Stimulated activated CD8-positive, alpha-beta memory T cell treated with anti-CD3 and anti-CD28 coated beads, Interleukin-7, amount 100 ng/mL, for 48 hours (primary cell): ENCODE measurements at places on chromosomes 11 and 22.
A peak's percentile ranks its signal among the peaks of the same experiment; 100 is the strongest.

DNA sequence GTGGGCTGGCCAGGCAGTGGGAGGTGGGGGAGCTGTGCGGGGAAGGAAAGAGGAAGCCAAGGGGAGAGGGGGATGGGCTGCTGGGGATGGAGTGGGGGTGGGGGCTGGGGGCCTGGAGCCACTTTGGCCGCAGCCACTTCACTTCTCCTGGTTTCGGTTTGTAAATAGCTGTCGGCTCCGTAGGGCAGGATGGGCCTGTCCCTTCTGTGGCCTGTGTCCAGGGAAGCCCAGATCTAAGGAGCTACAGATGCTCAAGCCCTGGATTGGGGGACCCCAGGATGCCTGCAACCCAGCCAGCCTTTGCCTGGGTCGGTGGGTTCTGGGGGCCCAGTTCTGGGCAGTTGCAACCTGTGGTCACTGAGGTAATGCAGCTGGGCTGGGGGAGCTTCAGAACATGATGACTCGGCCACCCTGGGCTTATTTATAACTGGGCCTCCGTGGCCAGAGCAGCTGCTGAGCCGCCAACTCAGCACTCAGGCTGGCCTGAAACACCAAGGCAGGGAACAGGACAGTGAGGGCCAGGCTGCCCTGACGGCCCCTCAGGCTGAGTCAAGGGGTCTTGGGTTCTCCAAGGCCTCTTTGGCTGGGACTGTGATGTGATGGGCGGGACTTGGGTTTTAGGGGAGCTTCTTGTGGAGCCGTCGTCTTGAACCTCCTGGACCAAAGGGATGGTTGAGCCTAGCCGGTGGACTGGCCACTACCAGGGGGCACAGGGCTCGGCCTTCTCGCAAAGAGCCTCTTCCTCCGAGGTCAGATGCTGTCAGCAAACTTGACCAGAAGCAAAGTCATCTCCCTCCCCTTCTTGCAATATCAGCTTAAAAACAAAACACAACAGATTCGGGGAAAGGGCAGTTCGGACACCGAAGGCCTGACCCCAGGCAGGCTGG is 15.0 kb upstream of the SLC39A13 start:
- DNase-seq, result no peak

DNA sequence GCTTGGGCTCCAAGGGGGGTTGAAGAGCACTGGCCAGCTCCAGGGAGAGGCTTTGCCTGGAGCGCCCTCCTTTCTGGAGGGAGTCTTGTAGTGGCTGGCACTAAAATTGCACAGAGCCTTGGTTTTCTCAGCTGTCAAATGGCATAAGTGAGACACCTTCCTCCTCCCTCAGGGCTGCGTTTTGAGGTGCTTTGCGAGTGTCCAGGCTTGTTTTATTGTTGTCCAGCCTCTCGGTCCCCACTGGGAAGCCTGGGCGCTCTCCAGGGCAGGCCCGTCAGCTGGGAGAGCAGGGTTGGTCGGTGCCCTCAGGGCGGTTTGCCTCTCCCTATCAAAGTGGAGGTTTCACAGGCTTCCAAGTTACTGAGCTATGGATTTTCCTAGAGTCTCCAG is 149.3 kb upstream of the B3GAT1 start:
- DNase-seq, result no peak

GRCh38 chr11:68649851-68650555 is 34.3 kb upstream of the GAL start:
- no peak for DNase-seq

DNA sequence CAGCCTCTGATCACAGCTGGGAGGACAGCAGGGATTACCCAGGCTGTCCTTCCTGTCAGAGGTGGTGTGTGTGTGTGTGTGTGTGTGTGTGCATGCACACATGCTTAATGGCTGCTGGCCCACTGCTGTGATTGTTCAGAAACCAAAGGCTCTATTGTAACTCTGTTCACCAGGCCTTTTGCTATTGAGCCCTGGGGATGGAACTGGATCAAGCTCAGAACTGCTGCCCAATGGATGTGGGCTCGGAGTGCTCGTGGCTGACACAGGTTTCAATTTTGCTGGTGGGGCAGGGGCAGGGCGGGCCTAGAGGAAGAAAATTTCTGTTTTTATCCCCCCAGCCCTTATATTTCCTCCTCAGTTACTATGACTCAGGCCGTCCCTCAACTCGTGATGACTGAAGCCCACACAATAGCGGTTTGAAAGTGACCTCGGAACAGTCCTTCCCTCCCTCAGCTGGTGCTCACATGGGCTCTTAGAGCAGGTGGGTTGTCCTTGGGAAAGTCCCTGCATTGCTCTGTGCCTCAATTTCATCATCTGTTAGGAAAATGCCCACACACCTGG is 359.3 kb downstream of the TENM4 start:
- DNase-seq, result no peak

DNA sequence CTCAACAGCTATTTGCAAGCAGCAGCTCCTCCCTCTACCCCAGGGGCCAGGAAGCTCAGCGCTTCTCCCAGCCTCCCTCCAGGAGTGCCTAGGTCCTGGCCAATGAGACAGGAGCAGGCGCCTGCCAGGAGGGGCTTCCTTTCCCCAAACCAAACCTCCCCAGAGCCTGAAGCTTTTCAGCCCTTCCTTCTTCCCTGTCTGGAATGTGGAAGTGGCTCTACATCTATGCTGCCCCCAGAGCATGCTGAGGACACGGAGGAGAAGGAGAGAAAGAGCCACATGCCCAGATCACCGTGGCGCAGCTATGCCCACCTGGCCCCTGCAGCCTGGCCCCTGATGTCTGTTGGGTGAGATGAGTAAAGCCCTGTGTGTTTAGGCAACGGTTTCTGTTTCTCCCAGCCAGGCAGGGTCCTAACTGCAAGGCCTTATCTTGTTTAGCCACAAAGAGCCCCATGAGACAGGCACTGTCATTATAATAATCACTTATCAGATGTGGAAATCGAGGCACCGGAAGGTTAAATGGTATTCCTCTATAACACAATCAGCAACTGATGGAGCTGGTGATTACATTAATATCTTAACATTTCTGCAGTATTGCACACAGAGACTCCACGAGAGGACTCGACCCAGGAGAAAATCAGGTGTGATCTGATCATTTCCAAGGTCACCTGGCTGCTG is 315.8 kb downstream of the CTTN start:
- DNase-seq, result no peak

DNA sequence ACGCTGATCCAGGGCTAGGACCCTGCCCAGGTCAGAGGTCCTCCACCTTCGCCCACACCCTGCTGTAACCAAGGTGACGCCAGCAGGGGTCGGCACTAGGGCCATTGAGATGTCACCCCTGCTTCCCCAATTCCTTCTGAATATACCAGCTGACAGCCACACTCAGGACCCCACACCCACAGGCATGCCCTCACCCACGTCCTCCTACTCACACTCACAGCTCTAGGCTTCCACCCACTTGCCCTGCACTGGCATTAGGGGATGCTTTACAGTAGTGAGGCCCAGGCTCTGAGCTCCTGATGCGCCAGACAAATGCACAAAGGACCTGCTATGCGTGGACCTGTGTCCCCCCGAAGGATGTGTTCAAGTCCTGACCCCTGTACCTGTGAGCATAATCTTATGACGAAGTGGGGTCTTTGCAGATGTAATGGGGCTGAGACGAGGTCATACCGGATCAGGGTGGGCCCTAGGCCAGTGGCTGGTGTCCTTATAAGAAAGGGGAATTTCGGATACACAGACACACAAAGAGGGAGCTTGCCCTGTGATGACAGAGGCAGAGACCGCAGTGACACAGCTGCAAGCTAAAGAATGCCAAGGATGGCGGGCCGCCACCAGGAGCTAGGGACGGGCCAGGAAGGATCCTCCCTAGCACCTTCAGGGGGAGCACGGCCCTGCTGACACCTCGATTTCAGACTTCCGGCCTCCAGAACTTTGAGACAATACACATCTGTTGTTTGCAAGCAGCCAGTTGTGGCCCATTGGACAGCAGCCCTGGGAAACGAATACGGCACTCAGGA is 11.2 kb downstream of the WNT11 start:
- DNase-seq, result no peak

DNA sequence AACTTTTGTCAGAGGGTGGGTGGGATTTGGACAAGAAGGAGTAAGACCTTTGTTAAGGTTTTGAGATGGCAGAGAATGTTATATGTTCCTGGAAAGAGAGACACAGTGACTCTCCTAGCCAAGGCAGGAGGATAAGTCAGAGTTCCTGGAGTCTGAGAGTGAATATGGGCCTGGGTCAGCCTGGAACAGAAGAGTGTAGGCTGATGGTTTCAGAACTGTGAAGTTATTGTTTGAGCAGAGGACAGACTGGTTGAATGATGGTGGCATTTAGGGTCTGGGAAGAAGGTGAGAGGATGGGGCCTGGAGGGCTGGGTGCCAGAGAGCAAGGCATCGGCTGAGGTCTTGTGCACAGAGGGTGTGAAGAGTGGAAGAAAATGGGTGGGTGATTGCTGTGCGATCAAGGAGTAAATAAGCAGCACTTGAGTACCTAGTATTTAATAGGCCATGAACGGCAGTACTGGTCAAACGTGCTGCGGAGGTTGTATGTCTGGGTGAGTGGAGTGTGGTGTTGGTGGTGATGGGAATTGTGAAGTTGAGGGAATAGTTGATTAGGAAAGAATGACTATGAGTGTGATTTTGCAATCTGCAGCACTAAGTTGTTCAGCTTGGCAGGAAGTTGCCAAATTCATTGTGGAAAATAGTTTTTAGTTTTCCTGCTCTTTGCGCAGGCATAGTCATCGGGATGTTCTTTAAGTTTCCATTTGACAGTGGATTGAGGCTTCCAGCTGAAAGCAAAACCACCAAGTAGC is 1.8 kb downstream of the PANX1 start:
- DNase-seq, result no peak

- no peak for DNase-seq
Measured at GRCh38 chr22:22397875-22398524, 110.5 kb downstream of the ZNF280B start.

DNA sequence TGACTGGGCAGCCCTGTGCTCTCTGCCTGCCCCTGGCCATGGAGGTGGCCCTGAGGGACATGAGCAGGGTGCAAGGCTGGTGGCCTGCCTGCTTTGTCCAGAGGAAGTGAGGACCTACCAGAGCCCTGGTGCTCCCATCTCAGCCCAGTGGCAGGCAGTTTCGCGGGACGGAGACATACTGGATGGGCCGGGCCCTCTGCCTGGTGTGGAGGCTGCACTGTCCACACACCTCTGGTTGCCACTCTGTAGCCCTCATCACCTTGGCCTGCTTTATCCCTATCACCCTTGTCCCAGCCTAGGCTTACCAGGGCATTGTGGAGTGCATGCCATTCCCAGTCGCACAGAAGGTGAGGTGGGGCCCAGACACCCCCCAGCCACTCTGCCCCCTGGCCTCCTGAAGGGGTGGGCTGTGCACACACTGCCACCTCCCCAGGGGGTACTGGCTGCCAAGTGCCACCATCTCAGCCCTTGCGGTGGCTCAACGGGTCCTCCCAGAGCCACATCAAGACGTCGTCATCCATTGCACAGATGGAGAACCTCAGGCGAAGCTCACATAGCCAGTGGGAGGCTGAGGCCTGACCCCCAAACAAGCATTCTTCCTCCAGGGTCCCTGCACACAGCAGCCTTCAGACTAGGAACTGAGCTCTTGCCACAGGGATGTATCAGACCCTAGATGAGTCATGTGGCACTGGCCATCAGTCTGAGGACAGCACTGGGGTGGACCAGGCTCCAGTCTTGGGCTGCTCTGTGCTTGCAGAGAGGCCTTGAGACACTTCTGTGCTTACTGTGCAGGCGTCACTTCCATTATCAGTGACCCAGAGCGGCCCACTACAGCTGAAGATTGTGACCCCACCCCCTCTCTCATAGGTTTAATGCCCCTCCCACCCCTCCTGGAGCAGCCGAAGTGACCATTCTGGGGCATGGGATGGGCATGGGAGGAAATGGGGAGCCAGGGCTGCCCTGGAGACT is 176.1 kb downstream of the IGLL1 start:
- DNase-seq, result no peak

GRCh38 chr22:40764763-40765441 is 54.2 kb downstream of the SLC25A17 start:
- DNase-seq, result no peak

DNA sequence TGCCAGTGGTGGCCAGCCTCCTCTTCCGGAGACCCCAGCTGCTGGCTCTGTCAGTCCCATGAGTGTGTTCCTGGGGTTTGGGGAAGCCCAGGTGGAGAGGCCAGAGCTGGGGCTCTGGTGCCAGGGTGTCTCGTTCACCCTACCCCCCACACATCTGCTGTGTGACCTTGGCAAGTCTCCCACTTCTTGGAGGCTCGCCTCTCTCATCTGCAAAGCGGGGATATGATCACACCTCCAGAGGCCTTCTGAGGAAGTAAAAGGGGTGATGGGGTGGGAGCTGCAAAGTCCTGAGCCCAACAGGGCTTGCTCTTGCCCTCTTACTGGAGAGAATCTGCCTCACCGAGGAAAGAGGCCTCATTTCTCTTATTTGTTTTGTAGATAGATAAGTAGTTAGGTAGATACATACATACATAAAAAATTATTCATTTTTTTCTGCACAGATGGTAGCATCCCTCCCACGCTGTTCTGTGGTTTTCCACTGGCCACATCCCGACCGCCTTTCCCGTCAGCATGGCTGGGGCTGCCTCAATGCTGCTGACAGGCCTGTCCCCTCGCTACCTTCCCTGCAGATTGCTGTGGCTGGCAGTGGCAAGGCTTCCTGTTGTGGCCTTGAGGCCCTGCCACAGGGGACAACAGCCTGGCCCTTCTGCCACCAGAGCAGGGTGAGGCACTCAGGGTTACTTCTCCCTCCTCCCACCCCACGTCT is 23.9 kb downstream of the MYO7A start:
- peak; percentile 66 for DNase-seq
